Activated CD4-positive, alpha-beta T cell treated with anti-CD3 and anti-CD28 coated beads, Interleukin-2, amount 10 ng/mL, durations not matched to agents 24 days and 14 days (primary cell): ENCODE measurements at places on chromosomes 12 and 14.

DNA sequence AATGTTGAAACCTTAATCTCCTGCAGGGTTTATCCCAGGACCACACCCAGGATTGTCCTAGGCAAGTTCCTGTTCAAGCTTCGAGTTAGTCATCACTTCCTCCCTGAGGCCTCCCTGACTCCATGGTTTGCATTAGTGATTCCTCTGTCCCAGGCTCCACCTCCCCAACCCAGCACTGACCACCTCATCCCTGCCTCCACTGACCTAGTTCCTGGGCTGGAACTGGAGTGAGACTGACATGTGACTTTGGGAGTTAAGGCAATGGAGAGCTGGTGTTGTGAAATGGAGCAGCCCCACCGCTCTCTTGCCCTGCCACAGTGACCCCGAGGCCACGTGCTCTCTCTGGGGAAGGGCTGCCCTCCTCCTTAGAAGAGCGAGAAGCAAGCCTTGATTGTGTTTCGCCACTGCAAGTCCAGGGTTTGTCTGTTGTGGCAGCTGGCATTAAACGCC lies 15.8 kb upstream of the DTX1 start:
- no peak overlapping the region for H3K4me3 ChIP-seq
- H3K27me3 ChIP-seq = peaks cover 9% of the 10 kb centered on the region
- H3K27ac ChIP-seq = no peak overlapping the region
- no peaks in the 10 kb centered on the region for H3K36me3 ChIP-seq

GRCh38 chr12:42326541-42327226 lies 717 bp downstream of the PPHLN1 start:
- no peaks in the 10 kb centered on the region for H3K27me3 ChIP-seq
- DNase-seq = peak; percentile 73
- H3K4me3 ChIP-seq = peak overlapping the region; percentile 95
- peaks cover 17% of the 10 kb centered on the region for H3K36me3 ChIP-seq
- peak overlapping the region; percentile 98 for H3K27ac ChIP-seq
- peaks cover 38% of the 10 kb centered on the region for H3K4me1 ChIP-seq

- H3K4me3 ChIP-seq = no peak overlapping the region
- H3K27ac ChIP-seq = no peak overlapping the region
- no peaks in the 10 kb centered on the region for H3K4me1 ChIP-seq
- no peaks in the 10 kb centered on the region for H3K36me3 ChIP-seq
- no peak for DNase-seq
- no peaks in the 10 kb centered on the region for H3K27me3 ChIP-seq
Observed at GRCh38 chr12:30450872-30451271, 244.8 kb downstream of the IPO8 start.

GRCh38 chr12:52821826-52822660 lies 8.1 kb upstream of the KRT4 start:
- H3K4me3 ChIP-seq = no peak overlapping the region
- no peak overlapping the region for H3K27ac ChIP-seq
- H3K36me3 ChIP-seq = no peaks in the 10 kb centered on the region
- DNase-seq = no peak
- no peaks in the 10 kb centered on the region for H3K4me1 ChIP-seq

- H3K4me1 ChIP-seq = no peaks in the 10 kb centered on the region
- H3K36me3 ChIP-seq = no peaks in the 10 kb centered on the region
Observed at GRCh38 chr14:81743605-81744004, 210.0 kb upstream of the SEL1L start.

DNA sequence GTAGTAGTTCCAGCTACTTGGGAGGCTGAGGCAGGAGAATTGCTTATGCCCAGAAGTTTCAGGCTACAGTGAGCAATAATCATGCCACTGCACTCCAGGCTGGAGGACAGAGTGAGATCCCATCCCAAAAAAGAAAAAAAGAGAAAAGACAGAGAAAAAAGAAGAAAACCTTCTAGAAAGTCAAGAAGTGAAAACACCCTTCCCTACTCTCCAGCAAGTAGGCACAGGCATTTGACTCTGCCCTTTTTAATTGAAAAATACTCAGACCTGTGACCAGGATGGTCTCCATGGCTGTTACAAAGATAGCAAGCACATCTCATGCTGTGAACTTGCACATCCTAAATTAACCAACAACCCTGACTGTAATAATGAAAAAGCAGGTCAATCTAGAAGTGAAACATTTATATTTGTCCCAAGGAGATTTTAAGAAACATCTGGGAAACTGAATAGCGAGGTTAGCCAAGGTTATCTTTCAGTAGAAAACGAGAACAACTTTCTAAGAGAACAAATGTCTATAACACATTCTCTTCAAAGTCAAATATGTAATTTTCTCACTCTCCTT lies 2.0 kb downstream of the TMTC1 start:
- H3K27me3 ChIP-seq = peaks cover 39% of the 10 kb centered on the region
- no peak for DNase-seq
- peak overlapping the region; percentile 8 for H3K4me3 ChIP-seq
- H3K4me1 ChIP-seq = peaks cover 7% of the 10 kb centered on the region
- no peak overlapping the region for H3K27ac ChIP-seq

- no peak for DNase-seq
- no peaks in the 10 kb centered on the region for H3K36me3 ChIP-seq
- H3K4me3 ChIP-seq = no peak overlapping the region
- H3K27ac ChIP-seq = no peak overlapping the region
- H3K27me3 ChIP-seq = no peaks in the 10 kb centered on the region
- H3K4me1 ChIP-seq = no peaks in the 10 kb centered on the region
Observed at GRCh38 chr12:5864972-5865371, 80.1 kb downstream of the ANO2 start.

GRCh38 chr14:44732144-44732543 lies 225.1 kb upstream of the FSCB start:
- no peak overlapping the region for H3K27ac ChIP-seq
- no peaks in the 10 kb centered on the region for H3K27me3 ChIP-seq
- H3K36me3 ChIP-seq = no peaks in the 10 kb centered on the region
- no peaks in the 10 kb centered on the region for H3K4me1 ChIP-seq

- no peaks in the 10 kb centered on the region for H3K27me3 ChIP-seq
- DNase-seq = no peak
- H3K4me3 ChIP-seq = no peak overlapping the region
- H3K36me3 ChIP-seq = no peaks in the 10 kb centered on the region
- H3K27ac ChIP-seq = no peak overlapping the region
Observed at GRCh38 chr12:103523771-103524170, 28.0 kb upstream of the C12orf42 start.

DNA sequence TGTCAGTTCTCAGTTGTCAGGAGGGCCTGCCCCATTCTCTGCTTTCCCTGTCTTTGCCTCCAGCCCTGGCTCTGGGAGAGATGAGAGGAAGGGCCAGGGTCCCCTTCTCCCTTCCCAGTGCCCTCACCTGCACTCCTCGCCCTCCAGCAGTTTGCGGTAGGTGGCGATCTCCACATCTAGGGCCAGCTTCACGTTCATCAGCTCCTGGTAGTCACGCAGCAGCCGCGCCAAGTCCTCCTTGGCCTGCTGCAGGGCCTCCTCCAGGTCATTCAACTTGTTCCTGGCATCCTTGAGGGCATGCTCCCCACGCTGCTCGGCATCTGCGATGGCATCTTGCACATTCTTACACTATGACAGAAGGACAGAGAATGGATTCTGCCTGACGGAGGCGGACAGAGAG lies 5.4 kb downstream of the KRT2 start:
- H3K27me3 ChIP-seq = peaks cover 2% of the 10 kb centered on the region
- H3K4me1 ChIP-seq = peaks cover 56% of the 10 kb centered on the region
- peak overlapping the region; percentile 1 for H3K4me3 ChIP-seq

DNA sequence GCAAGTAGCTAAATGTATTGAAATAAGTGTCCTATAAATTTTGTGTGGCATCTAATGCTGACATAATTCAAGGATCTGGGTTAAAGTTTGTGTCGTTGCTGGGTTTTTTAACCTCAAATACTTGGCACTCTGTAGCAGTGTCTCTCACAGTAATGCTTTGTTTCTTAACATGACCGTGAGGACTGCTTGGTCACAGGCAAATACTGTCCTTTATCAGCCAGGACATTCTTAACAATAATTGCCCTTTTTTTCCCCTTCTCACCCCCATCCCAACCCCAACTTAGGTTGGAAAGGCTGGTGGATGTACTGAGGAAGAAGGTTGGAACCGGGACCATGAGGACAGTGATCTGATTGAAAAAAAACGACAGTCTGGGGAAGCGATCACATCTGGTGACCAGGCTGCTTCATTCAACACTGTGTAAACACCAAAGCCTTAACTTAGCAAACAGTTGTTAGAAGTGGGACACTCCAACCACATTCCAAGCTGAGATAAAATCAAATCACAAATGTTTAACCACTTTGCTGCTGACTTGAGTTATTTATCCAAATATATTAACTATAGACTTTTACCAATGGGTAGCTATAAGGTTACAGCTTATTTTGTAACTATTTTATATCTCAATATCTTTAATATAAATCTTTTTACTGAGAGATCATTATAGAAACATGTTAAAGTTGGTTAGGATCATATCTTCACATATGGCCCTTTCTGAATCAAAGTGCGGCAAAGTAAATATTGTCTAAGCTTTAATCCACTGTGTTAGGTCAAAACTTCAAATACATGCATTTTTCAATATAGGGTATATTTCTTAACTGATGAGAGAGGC lies 48.2 kb downstream of the FOXA1 start:
- H3K4me1 ChIP-seq = no peaks in the 10 kb centered on the region
- no peak for DNase-seq
- H3K4me3 ChIP-seq = no peak overlapping the region
- no peaks in the 10 kb centered on the region for H3K27me3 ChIP-seq

- H3K27me3 ChIP-seq = peaks cover 2% of the 10 kb centered on the region
- H3K27ac ChIP-seq = no peak overlapping the region
- no peak overlapping the region for H3K4me3 ChIP-seq
- H3K4me1 ChIP-seq = no peaks in the 10 kb centered on the region
- H3K36me3 ChIP-seq = no peaks in the 10 kb centered on the region
Observed at GRCh38 chr14:24941719-24942118, 108.2 kb downstream of the STXBP6 start.

DNA sequence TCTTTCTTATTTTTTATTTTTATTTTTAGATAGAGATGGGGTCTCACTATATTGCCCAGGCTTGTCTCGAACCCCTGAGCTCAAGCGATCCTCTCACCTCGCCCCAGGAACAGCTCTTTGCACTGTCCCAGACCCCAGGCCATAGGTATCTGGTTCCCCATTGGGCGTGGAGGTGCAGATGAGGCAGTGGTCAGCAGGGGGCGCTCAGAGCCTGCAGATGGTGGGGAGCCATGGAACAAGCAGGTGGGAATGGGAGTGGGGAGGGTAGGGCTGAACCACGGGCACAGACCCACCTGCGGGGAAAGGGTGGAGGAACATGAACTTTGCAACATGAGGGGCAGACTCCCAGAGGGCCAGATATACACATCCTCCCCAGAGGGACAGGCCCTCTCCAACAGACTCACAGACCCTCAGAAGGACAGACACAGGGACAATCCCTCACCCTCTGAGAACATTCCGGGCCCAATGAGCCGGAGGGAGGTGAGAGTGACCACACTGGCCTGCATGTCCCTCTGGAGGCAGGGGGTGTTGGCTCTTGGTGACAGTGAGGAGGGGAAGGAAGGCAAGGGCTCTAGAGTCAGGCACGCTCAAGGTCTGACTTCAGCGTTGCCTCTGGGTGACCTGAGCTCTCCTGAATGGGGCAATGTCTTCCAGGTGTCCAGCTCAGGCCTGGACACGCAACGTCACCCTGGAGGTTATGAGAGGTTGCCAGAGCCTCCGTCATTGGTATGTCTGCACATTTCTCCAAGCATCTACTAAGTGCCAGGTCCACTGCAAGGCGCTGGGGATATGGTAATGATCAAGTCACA lies 34.9 kb downstream of the KRT80 start:
- no peaks in the 10 kb centered on the region for H3K27me3 ChIP-seq
- H3K27ac ChIP-seq = peak overlapping the region; percentile 16
- H3K36me3 ChIP-seq = no peaks in the 10 kb centered on the region
- peak; percentile 93 for DNase-seq
- H3K4me3 ChIP-seq = no peak overlapping the region

- no peak overlapping the region for H3K4me3 ChIP-seq
- no peaks in the 10 kb centered on the region for H3K4me1 ChIP-seq
- H3K27ac ChIP-seq = no peak overlapping the region
- peaks cover 2% of the 10 kb centered on the region for H3K36me3 ChIP-seq
Observed at GRCh38 chr12:12127304-12127703, 56.6 kb downstream of the BCL2L14 start.

- H3K27ac ChIP-seq = no peak overlapping the region
- no peak overlapping the region for H3K4me3 ChIP-seq
- no peaks in the 10 kb centered on the region for H3K36me3 ChIP-seq
- H3K27me3 ChIP-seq = no peaks in the 10 kb centered on the region
Observed at GRCh38 chr14:30299915-30300314, 259.0 kb upstream of the G2E3 start.

DNA sequence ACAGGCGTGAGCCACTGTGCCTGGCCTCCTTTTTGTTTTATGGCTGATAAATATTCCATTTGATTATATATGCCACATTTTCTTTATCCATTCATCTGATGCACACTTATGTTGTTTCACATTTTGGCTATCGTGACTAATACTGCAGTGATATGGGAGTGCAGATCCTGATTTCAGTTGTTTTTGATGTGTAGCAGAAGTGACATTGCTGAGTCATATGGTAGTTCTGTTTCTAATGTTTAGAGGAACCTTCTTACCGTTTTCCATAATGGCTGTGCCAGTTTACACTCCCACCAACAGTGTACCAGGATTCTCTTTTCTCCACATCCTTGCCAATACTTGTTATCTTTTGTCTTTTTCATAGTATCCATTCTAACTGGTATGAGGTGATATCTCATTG lies 235.9 kb downstream of the ERC1 start:
- H3K4me1 ChIP-seq = peaks cover 6% of the 10 kb centered on the region
- no peaks in the 10 kb centered on the region for H3K27me3 ChIP-seq
- no peak overlapping the region for H3K4me3 ChIP-seq
- DNase-seq = no peak
- peaks cover 3% of the 10 kb centered on the region for H3K36me3 ChIP-seq

GRCh38 chr12:108310489-108310888 lies 28.6 kb downstream of the CMKLR1 start:
- peaks cover 5% of the 10 kb centered on the region for H3K27me3 ChIP-seq
- H3K36me3 ChIP-seq = no peaks in the 10 kb centered on the region
- DNase-seq = no peak
- H3K27ac ChIP-seq = no peak overlapping the region
- H3K4me1 ChIP-seq = peaks cover 22% of the 10 kb centered on the region
- H3K4me3 ChIP-seq = no peak overlapping the region

DNA sequence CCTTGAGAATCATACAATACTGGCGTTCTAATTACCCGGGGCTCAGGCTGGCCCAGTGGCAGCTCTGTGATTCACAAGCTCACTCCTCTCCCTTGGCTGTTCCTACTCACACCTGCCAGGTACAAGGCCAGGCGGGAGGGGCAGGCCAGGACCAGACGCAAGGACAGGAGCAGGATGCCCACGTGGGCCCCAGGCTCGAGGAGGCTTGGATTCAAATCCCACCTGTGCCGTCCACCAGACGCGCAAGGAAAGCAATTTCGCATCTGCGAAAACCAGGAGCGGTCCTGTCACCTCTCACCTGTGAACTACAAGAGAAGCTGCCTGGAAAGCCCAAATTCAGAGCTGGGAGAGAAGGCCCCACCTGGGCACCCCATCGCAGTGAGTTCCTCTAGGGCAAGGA lies 50.6 kb downstream of the BCL11B start:
- DNase-seq = no peak
- peaks cover 47% of the 10 kb centered on the region for H3K36me3 ChIP-seq
- H3K27me3 ChIP-seq = no peaks in the 10 kb centered on the region
- no peak overlapping the region for H3K4me3 ChIP-seq
- peaks cover 81% of the 10 kb centered on the region for H3K4me1 ChIP-seq
- H3K27ac ChIP-seq = peak overlapping the region; percentile 29
